ENCODE measurements at places on chromosomes 2 and 18.

- peak overlapping the region; percentile 46 for H3K4me3 ChIP-seq
- no peak for DNase-seq
- no peaks in the 10 kb centered on the region for H3K27me3 ChIP-seq
- H3K27ac ChIP-seq, result peak overlapping the region; percentile 73
- H3K4me1 ChIP-seq, result peaks cover 44% of the 10 kb centered on the region
Measured at GRCh38 chr2:65032019-65032975, 23.9 kb upstream of the CEP68 start.

- no peaks in the 10 kb centered on the region for H3K27me3 ChIP-seq
- no peak for DNase-seq
- no peak overlapping the region for H3K27ac ChIP-seq
Measured at GRCh38 chr2:40488927-40489677, 37.2 kb upstream of the SLC8A1 start.

DNA sequence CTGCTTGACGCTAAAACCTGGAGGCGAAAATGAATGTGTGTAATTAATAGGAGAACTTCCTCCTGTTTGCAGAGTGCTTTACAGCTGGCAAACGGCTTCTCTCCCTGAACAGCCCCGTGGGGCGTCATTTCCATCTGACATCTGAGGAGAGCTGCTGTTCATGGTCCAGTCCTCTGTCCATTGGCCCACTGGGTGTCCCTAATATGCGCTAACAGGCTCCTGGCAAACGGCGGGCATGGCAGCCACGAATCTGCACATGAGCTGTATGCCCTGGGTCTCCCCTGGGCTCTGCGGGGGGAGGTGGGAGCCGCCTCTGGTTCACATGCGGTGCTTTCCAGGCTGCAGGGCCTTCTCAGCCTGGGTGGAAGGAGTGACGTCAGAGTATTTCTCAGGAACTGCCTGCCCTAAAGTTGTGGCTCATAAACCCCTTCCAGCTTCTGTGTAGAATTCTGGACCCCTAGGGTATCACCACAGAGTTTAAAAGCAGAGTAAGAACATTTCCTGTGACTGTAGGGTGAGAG lies 73.2 kb downstream of the LRRFIP1 start:
- H3K4me1 ChIP-seq, result peaks cover 70% of the 10 kb centered on the region
- peak; percentile 54 for DNase-seq
- peak overlapping the region; percentile 77 for H3K27ac ChIP-seq
- H3K36me3 ChIP-seq, result no peaks in the 10 kb centered on the region

- no peak overlapping the region for H3K27ac ChIP-seq
- DNase-seq, result no peak
- H3K36me3 ChIP-seq, result no peaks in the 10 kb centered on the region
- H3K4me1 ChIP-seq, result peaks cover 8% of the 10 kb centered on the region
- no peaks in the 10 kb centered on the region for H3K27me3 ChIP-seq
Measured at GRCh38 chr2:31239593-31240177, 5.7 kb downstream of the EHD3 start.

DNA sequence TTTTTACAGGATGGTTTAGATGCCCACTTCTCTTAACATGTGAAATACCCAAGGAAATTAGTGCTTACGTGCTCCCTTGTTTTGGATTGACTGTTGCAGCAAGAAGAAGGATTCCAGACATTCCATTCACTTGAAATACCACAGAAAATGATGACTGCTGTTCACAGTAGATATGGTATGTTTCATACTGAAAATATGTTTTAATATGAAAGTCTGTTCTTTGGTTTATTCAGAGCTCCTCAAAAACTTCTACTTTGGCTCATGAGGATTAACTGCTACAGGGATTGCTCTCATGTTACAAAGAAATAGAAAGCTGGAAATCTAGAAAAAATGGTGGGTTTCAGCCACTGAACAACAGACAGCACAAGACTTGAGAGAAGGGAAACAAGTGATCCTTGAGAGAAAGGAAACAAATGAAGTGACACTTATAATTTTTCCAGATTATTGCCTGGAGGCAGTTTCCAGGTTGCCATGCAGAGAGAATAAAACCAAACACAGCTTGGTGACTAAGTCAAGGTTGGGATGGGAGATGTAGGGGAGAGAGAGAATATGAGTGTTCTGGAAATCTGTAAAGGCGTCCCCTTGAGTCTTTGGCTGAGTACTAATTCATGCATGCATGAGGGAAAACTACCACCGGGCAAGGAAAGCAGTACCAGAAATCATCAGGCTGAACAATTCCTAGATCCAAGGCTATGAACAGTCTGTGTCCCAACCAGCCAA lies 348.1 kb downstream of the CLIP4 start:
- no peak overlapping the region for H3K27ac ChIP-seq
- no peak for DNase-seq
- H3K27me3 ChIP-seq, result no peaks in the 10 kb centered on the region

DNA sequence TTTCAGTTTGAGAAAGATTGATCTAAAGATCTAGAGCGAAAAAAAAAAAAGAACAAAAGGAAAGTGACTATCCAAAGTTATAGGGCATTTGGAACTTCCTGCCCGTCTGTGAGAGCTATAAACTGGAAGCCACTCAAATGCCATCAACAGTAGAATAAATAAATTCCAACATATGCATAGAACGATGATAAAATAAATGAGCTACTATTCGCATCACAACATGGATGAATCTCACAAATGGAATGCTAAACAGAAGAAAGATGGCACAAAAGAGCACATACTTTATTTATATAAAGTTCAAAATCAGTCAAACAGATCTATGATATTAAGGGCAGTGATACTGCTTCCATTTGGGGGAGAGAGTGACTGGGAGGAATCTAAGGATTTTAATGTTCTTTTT lies 128.8 kb downstream of the TTC32 start:
- no peaks in the 10 kb centered on the region for H3K27me3 ChIP-seq
- no peaks in the 10 kb centered on the region for H3K36me3 ChIP-seq
- H3K4me3 ChIP-seq, result no peak overlapping the region
- DNase-seq, result no peak
- H3K4me1 ChIP-seq, result no peaks in the 10 kb centered on the region

- H3K27me3 ChIP-seq, result no peaks in the 10 kb centered on the region
- no peak for DNase-seq
- no peak overlapping the region for H3K27ac ChIP-seq
- no peak overlapping the region for H3K4me3 ChIP-seq
- H3K36me3 ChIP-seq, result no peaks in the 10 kb centered on the region
Measured at GRCh38 chr2:12196495-12196894, 450.1 kb downstream of the LPIN1 start.

GRCh38 chr18:33755391-33755790 lies 177.4 kb downstream of the ASXL3 start:
- no peaks in the 10 kb centered on the region for H3K27me3 ChIP-seq
- no peak overlapping the region for H3K27ac ChIP-seq
- H3K36me3 ChIP-seq, result no peaks in the 10 kb centered on the region

GRCh38 chr2:64797881-64798575 lies 144.3 kb upstream of the SERTAD2 start:
- H3K27ac ChIP-seq, result no peak overlapping the region
- no peak overlapping the region for H3K4me3 ChIP-seq
- no peak for DNase-seq
- H3K4me1 ChIP-seq, result no peaks in the 10 kb centered on the region

- no peak for DNase-seq
- H3K4me1 ChIP-seq, result no peaks in the 10 kb centered on the region
- no peak overlapping the region for H3K27ac ChIP-seq
- H3K4me3 ChIP-seq, result no peak overlapping the region
- H3K36me3 ChIP-seq, result no peaks in the 10 kb centered on the region
Measured at GRCh38 chr18:471716-472115, 28.8 kb downstream of the COLEC12 start.

GRCh38 chr2:235740821-235741220 lies 247.0 kb downstream of the AGAP1 start:
- no peaks in the 10 kb centered on the region for H3K4me1 ChIP-seq
- no peaks in the 10 kb centered on the region for H3K36me3 ChIP-seq
- no peaks in the 10 kb centered on the region for H3K27me3 ChIP-seq
- no peak for DNase-seq
- no peak overlapping the region for H3K4me3 ChIP-seq

- H3K27ac ChIP-seq, result no peak overlapping the region
- DNase-seq, result no peak
- H3K36me3 ChIP-seq, result no peaks in the 10 kb centered on the region
Measured at GRCh38 chr2:128714851-128715312, 396.2 kb upstream of the HS6ST1 start.
